Activated effector memory CD4-positive, alpha-beta T cell treated with Interleukin-2 at 50 U/mL for 16 hours (primary cell): ENCODE measurements at places on chromosomes 4 and X.

DNA sequence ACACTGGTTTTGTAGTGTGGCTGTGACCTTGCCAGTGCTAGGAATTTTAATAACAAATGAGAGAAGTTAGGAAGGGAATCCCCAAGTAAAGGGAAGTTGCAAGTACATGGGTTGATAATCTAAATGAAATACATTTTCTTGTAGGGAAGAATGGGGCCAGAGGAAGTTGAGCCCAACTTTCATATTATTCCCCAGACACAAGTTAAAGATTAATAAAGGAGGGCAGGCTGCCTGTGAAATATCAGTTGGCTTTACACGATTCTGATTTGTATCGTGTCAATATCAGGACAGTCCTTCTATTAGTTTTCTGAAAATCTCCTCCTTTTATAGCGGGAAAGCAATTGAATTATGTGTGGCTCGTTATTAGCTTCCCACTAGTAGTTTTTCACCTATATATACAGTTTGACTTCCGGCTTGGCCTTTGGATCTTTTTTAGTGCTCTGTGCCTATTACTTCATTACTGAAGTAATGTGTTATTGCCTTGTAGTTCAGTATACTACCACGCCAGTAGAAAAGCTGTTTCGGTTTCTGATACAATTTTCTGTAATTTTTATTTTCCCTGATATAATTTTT is 1.7 kb downstream of the PDLIM5 start:
- no peak for DNase-seq

- peak; percentile 2 for DNase-seq
Measured at GRCh38 chrX:100928660-100929613, at the start of gene XKRX. Gene XKRX, minus strand, starts transcription at chrX:100928917. Its CDS starts 613 bp downstream, at chrX:100928304.

- DNase-seq, result no peak
Measured at GRCh38 chr4:22514001-22514400, 1.9 kb downstream of the ADGRA3 start.

DNA sequence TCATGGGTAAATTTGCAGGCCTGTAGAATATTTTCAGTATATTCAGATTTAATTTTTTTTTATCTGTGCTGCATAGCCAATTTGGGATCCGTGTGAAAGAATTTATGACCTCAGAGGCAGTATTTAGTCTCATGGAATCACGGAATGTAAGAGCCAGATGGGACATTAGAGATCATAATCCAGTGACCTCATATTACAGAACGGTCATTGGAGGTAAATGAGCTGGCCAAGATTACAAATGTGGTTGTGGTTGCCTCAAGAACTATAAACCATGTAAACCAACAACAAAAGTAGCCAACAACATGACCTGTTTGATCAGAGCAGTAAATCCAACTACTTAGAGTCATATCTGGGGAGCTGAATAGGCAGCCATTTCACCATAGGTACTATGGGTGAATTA is 71.6 kb downstream of the AMOT start:
- no peak for DNase-seq
